RPMI7951 (cell line): ENCODE measurements at places on chromosomes 16 and 17. TPM values are rescaled to one million over a fixed set of nuclear protein-coding genes. Genes with fewer than 3 reads are reported as not detected.

DNA sequence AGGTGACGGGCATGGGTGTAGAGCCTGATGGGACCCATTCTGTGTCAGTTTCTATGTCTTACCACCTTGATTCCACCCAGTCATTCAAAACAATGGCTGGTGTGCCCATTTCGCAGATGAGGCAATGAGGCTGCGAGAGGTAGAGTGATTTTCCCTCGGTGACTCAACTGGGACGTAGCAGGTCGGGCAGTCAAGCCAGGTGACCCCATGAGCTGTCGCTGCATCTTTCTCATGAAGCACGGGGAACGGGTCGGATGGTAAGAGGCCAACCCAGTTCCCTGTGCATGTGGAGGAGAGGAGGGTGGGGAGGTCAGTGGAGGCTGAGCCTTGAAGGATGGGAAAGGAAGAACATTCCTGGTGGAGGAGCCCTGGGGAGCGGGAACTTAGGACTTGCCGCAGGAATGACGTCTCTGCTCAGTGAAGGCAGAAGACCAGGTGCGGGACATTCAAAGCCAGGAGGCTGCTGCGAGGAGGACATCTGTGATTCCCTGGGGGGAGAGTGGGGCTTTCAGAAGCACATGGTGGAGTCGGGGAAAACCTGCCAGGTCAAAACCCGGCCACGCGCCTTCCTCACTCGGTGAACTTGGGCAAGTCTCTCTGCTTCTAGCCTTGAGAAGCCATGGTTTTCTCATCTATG, 1.1 kb downstream of the IL21R start:
- DNase-seq = no peak

Gene SOST
- total RNA-seq = not detected in 2 replicates

Gene CHST4
- not detected in 2 replicates for total RNA-seq

DNA sequence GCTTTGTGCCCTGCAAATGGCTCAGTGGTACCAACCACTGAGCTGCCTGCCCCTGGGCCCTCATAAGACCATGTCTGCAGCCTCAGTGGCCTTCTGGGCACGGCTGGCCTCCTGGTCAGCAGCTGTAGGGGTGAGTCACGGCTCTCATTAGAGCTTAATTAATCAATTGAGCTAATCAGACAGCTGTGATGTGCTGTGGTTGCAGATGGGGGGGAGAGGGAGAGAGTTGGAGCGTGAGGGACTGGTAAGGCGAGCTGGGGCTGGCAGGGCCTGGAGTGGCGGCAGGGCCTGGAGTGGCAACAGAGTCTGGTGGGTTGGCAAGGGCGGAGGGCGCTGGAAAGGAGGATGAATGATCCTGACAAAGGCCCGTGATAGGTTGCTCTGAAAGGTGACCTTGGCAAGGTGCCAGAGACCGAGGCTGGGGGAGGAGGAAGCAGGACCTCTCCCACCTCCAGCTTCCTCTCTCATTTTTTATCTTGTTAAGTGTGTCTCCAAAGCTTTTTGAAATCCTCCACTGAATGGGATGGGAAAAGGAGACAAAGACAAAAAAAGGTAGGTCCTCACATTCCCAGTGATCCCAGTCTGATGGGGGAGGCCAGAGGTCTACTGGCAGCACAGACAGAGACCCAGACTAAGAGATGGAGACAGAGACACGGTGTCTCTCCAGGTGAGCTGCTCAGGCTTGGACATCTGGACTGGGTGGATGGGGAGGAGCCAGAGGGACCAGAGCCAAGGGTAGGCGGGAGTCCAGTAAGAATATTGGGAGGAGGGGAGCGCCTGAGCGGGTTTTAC, 41.6 kb downstream of the DCAKD start:
- DNase-seq = no peak

GRCh38 chr17:29005936-29006511, at the start of gene SEZ6:
Gene SEZ6, minus strand, starts transcription at chr17:29006033. Its CDS starts 164 bp downstream, at chr17:29005869.
- DNase-seq = peak; percentile 61

- no peak for DNase-seq
Observed at GRCh38 chr17:32141679-32142037, 644 bp upstream of the RHOT1 start.

DNA sequence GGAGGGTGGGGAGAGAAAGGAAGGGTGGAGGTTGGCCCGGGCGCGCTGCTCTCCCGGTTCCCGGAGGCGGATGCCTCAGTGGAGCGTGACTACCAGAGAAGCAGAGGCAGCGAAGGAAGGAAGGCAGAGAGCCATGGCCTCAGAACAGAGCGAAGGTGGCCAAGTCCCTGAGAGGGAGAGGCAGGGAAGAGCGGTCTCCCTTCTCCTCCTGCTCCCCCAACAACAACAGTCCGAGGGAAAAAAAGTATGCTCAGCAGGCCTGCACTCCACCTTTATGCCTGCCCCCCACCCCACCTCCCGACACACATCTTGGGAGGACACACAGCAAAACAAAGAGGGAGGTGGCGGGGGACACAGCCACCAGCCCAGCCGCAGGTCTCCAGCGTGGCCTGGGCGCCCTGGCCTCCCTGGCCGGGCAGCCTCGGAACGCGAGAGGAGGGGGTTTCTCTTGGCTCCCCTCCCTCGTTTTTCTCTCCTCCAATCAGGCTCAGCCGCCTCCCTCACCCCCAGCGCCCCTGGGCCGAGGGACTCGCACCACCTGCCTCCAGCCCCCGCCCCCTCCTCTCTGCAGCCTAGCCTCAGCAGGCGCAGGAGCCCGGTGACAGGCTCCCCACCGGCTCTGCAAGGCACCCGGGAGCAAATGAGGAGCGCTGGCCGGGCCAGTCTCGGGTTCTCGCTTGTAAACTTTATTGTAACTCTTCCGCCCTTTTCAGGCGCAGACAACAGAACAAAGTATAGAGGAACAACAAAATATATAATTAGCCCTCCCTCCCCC, 1.1 kb upstream of the HOXB7 start:
- peak; percentile 32 for DNase-seq

GRCh38 chr16:53085369-53085843, 30.6 kb downstream of the CHD9 start:
- no peak for DNase-seq

- no peak for DNase-seq
Observed at GRCh38 chr16:71732587-71732986, 8.1 kb upstream of the PHLPP2 start.

Gene KRTAP9-9
- total RNA-seq = not detected in 2 replicates

Gene CETP
- 3.5 and 4.8 TPM in 2 replicates for total RNA-seq

- no peak for DNase-seq
Observed at GRCh38 chr16:4419402-4419959, 3.1 kb upstream of the CORO7 start.

GRCh38 chr17:69878661-69879060, 196.4 kb upstream of the KCNJ16 start:
- no peak for DNase-seq

DNA sequence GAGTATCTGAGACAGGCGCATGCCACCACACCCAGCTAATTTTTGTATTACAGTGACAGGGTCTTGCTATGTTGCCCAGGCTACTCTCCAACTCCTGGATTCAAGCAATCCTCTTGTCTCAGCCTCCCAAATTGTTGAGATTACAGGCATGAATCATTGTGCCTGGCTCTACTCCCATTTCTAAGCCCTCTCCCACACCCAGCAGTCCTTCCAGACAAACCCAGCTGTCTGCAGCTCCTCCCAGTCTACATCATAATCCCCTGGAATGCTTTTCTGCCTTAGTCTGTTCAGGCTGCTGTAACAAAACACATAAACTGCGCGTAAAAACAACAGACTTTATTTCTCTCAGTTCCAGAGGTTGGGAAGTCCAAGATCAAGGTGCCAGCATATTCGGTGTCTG, 144.5 kb downstream of the GRIN2A start:
- DNase-seq = peak; percentile 67

DNA sequence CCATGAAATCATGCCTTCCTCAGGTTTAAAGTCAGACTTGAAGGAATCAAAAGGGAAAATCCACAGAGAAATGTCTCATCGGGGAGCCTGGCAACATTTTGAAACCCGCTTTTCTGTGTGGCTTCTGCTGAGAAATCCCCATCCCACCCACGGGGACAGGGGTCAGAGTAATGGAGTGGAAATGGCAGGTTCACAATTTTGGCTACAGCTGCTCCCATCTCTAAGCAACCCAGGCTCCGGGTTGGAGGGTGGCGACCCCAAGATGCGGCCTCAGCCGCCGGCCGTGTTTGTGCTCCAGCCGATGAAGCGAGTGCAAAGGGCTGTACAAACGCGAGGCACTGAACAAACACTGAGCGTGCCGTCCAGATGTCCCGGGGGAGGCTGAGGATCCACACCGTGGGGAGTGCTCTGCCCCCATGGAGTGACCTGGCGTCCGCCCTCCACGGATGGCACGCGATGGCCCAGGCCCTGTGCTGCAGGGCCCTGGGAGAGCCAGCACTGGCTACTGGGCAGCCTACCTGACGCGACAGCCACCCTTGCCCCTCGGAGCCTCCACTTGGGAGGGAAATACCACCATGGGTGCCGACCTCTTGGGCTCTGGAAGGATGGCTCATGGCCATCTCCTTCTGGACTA, 22.2 kb downstream of the SLC43A2 start:
- DNase-seq = no peak

DNA sequence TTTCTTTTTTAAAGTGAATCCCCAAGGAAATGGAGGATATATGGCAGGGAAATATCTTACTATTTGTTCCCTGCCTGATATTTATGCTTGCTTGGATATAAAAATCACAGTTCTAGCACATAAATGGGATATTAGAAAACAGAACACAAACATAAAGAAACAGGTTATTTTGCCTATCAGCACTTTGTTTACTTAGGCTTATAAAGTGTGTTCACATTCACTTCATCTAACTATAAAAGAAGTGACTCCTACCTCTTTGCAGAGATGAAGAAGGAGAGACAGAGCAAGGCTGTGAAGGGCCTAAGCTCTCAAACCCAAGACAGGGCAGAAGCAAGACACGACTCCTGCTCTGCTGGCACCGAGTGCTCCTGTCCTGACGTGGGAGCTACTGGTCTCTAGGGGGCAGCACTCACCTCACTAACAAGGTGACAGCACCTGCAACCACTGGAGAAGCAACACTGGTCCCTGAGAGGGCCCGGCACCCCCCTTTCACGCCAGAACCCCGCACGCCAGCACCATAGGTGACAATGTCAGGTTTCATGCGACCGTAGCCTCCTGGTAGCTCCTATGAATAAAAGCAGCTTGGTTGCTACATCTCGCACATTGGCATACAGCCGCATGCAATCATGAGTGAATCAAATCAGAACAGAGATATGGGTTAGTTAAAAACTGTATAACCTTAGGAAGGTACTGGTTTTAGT, 32.0 kb downstream of the MBTPS1 start:
- DNase-seq = peak; percentile 49

DNA sequence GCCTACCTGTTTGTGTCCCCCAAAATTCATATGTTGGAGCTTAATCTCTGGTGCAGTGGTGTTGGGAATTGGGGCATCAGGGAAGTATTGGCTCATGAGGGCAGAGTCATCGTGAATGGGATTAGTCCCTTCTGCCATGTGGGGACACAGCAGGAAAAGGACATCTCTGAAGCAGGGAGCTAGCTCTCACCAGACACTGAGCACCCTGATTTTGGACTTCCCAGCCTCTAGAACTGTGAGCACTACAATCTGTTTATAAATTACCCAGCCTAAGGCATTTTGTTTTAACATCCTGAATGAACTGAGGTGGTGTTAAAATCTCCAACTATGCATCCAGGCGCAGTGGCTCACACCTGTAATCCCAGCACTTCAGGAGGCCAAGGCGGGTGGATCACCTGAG, 206.0 kb downstream of the SEC14L1 start:
- DNase-seq = no peak

DNA sequence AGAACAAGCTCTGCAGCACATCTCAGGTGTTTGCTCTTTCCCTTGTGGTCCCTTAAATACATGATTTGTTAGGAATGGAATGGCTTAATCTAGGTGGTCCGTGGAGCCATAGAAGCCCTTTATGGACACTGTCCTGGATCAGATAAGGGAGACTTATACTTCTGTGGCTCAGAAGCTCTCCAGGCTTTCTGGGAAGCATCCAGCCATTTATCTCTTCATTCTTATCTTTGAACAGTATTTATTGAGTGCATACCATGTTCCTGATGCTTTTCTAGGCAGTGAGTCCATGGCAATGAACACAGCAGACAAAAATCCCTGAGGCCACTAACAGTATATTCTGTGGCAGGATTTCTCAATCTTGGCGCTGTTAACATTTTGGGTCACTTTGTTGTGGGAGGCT, 474.5 kb upstream of the EEF2KMT start:
- no peak for DNase-seq

Gene VEZF1
- total RNA-seq = 65.2 and 78.7 TPM in 2 replicates

Gene PYCARD
- total RNA-seq = 43.4 and 64.8 TPM in 2 replicates

- no peak for DNase-seq
Observed at GRCh38 chr16:12881182-12881581, 20.2 kb upstream of the SHISA9 start.

GRCh38 chr16:996681-997080, 15.1 kb downstream of the SOX8 start:
- no peak for DNase-seq

DNA sequence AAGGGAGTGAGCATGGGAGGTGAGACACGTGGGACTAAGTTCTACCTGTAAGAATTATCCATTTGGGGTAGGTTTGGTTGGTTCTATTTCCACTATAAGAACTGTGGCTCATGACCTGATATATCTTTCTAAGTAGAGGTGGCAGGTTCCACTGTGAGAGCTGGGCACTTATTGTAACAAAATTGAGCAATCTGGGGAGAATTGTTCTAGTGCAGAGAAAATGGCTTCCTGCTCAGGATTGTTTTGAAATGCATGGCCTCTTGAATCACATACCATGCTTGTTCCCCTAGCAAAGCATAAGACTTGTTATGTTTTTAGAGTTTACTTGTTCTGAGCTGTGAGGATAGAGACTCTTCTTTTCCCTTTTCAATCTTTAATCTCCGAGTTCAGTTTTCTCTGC, 125.9 kb downstream of the MAP2K6 start:
- DNase-seq = no peak

DNA sequence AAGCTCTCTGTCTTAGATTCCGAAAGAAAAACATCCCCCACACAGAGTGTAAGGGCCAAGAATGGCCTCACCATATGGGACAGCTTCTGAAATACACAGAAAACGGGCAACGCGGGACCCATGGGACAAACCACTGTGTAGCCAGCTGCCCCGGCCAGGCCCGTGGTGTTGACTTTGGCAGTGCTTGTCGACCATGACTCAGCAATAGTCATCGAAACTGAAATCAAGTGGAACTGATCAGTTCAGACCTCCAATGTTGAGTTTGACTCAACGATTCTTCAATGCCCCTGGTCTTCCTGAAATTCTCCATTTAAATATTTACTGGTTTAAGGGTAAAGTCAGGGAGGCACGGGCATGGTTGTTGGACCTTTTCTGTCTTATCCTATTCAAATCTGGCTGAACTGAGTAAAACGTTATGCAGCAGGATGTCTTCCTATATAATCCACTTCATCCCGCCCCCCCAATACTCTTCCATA, 27.5 kb downstream of the ZFHX3 start:
- peak; percentile 98 for DNase-seq

GRCh38 chr17:74566132-74566753, 1.1 kb downstream of the CD300H start:
- DNase-seq = peak; percentile 41

- DNase-seq = no peak
Observed at GRCh38 chr16:19589771-19590302, 34.3 kb downstream of the VPS35L start.

Gene SCARF1
- total RNA-seq = 0.12 and 0.20 TPM in 2 replicates

GRCh38 chr16:83717814-83718213, 90.0 kb upstream of the HSBP1 start:
- peak; percentile 95 for DNase-seq

GRCh38 chr16:88469615-88470395, 16.7 kb downstream of the ZFPM1 start:
- no peak for DNase-seq
